ENCODE measurements at places on chromosomes 5 and 9.
A peak's percentile ranks its signal among the peaks of the same experiment; 100 is the strongest.

GRCh38 chr5:137629646-137630045 is 106.2 kb downstream of the KLHL3 start:
- peak; percentile 58 for DNase-seq

GRCh38 chr5:126450346-126450745 is 27.1 kb downstream of the GRAMD2B start:
- DNase-seq, result peak; percentile 58

DNA sequence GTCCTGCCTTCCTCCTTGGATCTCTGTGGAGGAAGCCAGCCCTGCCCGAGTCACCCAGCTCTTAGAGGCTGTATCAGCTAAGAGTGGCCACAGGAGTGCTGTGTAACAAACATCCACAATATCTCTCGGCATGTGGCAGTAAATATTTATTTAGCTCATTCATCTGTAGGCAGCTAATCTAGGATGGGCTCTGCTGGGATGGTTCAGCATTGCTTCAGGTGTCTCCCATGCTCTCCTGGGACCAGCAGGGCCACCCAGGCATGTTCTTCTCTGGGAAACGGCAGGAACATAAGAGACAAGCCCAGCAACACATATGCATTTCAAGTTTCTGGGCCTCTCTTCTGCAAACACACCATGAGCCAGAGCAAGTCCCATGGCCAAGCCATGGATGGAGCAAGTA is 56.1 kb downstream of the HRH2 start:
- no peak for DNase-seq

- no peak for DNase-seq
Observed at GRCh38 chr5:66966439-66966838, 230.2 kb downstream of the CD180 start.

DNA sequence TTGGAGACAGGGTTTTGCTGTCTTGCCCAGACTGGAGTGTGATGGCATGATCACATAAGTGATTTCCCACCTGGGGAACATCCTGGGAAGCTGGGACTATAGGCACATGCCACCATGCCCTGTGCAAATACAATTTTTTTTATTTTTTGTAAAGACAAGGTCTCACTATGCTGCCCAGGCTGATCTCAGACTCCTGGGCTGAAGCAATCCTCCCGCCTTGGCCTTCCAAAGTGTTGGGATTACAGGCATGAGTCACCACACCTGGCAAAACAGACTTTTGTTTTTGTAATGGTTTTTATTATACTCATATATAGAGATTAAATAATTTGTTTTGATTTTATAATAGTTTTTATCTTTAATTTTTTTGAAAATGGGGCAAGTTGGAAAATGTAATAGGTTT is 14.7 kb downstream of the DNAJC25 start:
- no peak for DNase-seq

- no peak for DNase-seq
Observed at GRCh38 chr5:1343315-1343751, 1.6 kb downstream of the CLPTM1L start.

- DNase-seq, result no peak
Observed at GRCh38 chr5:94699562-94699961, 81.1 kb downstream of the SLF1 start.

DNA sequence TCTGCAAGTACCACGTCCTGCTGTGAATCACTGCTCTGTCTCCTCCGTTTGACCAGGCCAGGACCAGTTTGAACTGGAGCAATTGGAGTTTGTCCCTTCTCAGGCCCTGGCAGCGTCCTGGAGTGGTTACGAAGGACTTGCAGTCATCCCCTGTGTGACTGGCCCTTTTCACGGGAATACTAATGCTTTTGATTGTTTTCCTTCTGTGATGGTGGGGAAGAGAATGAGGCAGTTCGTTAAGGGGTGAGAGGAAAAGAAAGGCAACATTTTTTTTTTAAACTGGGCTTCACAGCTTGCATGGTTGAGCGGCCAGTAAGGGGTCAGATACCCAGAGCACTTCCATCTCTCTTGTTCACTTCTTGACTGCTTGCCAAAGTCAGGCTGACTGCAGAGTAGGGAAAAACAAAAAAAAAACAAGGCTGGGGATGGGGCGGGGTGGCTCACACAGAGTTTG is 153.5 kb upstream of the STK32A start:
- no peak for DNase-seq

DNA sequence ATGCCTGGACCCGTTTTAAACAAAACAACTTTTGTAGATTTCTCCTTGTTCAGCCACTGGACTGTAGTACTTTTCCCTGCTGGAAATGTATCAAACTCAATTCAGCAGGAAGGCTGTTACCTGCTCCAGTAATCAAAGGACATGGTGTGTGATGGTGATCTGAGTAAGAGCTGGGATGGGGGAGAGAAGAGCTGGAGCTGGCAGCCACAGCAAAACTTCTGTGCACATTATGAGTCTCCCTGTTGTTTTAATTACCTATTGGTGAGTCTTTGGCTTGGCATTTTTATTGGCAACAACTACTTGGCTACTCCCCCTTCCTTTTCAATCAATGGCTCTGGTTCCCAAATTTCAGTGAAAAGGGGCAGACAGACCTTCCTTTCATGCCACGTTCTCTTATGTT is 9.7 kb downstream of the NREP start:
- DNase-seq, result no peak

- DNase-seq, result no peak
Observed at GRCh38 chr5:13215806-13216205, 728.7 kb downstream of the DNAH5 start.

DNA sequence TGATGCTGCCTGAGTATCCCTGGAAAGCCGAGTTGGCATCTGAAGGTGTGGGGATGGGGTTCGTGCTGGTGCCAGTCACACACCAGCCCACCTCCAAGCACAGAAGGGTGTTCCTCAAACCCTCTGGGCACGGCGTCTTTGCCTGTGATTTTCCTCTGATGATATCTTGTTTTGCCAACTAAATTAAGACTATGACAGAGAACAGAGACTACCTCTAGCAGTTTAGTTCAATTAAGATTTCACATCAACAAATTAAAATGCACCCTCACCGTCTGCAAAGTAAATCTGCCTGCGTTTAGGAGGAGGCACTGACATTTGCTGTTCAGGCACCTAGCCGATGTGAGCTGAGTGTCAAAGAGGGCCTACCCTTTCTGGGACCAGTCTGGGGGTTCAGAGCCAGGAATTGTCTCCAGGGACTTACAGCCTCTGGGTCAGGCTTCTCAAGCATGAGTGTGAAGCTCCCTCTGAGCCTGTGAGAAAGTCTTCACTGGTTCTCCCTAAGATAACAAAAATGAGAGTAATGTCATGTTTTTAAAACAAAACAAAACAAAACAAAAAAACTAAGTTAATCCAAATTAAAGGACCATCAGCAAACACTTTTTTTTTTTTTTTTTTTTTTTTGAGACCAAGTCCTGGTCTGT is 55.4 kb upstream of the CTNNA1 start:
- no peak for DNase-seq

- DNase-seq, result no peak
Observed at GRCh38 chr9:107612136-107612535, 122.6 kb upstream of the KLF4 start.

DNA sequence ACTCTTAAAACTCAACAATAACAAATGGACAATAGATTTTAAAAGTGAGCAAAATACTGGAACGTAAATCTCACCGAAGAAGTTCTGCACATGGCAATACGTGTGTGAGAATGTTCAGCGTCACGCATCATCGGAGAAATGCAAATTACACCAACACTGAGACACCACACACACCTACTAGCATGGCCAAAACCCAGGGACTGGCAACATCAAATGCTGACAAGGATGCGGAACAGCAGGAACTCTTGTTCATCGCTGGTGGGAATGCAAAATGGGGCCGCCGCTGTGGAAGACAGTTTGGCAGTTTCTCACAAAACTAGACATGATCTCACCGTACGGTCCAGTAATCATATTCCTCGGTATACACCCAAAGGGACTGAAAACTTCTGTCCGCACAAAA is 21.6 kb upstream of the CLPTM1L start:
- no peak for DNase-seq

DNA sequence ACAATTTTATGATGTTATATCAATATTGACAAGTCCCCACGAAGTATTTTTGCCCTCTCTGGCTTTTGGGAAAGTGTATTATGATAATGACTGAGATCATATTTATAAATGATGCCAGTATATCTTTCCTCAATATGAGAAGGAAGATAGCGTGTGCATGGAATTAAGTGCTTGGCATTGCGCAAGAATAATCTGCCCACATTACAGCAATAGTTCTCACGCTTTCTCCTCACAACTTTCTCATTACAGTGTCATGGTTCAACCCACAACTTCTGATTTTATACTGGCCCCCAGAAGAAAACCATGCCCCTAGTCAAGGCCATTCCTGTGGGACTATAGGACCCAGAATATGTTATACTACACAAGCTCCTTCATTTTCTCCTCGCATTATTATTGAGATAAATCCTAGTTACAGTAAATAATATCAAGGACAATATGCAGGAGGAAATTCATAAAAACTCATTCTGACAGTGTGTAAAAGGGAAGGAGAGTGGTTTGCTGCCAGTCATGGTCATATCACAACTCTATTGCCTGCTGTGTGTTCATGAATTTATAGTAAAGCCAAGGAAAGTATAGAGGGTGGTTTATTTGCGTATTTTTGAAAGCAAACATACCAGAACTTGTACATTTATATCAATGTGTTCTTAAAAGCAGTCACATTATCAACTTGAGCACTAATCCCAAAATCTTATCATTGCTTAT is 114.1 kb downstream of the PIK3R1 start:
- DNase-seq, result no peak

DNA sequence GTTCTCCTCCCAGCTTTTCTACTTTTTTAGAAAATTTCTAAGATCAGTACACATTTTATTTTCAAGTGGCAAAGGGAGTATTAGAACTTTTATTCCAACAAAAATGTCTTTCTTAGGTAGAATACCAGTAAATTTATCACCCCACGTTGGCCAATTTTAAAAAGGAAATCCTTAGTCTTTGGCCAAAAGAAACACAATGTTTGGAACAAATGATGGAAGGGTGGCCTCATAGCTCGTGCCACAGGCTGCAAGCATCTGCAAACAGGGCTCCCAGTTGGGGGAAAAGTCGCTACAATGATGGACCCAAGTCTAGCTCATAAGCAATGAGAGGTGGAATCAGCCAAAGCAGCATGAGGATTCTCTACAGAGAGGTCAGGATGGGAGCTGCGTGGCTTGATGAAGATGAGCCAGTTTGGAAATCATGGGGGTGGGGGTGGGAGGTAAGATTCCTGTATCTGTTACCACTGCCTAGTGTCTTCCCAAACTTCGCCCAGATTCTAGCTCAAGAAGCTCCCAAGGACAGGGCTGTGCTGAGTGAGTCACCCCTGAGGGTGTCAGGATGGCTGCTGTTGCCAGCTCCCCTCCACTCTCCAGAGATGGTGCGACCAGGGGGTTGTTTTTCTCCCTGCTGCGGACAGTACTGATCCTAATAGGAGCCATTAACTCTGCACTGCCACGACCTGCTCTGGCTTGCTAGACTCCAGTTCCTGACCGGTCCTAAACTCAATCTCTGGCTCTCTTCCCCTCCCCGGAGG is 75.6 kb downstream of the DCP2 start:
- DNase-seq, result no peak

DNA sequence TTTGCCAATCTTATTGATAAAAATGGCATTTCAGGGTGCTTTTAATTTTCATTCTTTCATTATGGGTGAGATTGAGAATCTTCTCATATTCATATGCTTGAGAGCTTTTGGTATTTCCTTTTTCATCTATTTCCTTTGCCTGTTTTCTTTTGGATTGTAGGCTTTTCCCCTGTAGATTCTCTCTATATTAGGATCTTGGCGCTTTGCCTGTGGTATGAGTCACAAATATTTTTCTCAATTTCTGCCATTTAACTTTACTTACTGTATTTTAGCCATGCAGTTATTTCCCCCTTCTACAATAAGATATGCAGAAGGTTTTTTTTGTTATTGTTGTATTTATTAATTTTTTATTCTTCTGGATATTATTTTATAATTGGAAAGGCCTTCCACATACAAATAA is 21.5 kb upstream of the KLF9 start:
- DNase-seq, result no peak

GRCh38 chr5:153617190-153617589 is 126.7 kb downstream of the GRIA1 start:
- no peak for DNase-seq

DNA sequence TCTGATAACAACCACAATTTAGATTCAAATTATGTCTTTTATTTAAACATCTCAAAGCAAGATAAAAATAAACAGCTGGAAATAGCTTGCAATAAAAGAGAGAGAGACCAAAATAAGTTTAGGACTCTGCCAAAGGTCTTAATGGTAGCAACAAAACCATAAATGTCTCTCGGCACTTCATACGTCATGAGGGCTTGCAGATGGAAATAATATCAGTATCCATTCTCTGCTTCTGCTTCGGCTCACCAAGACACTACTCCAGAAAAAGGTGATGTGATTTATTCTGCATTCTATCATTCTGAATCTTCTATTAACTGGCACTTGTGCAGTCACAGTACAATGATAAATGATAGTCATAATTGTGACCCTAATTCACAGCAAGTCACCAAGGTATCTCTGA is 56.1 kb downstream of the EBF1 start:
- no peak for DNase-seq

DNA sequence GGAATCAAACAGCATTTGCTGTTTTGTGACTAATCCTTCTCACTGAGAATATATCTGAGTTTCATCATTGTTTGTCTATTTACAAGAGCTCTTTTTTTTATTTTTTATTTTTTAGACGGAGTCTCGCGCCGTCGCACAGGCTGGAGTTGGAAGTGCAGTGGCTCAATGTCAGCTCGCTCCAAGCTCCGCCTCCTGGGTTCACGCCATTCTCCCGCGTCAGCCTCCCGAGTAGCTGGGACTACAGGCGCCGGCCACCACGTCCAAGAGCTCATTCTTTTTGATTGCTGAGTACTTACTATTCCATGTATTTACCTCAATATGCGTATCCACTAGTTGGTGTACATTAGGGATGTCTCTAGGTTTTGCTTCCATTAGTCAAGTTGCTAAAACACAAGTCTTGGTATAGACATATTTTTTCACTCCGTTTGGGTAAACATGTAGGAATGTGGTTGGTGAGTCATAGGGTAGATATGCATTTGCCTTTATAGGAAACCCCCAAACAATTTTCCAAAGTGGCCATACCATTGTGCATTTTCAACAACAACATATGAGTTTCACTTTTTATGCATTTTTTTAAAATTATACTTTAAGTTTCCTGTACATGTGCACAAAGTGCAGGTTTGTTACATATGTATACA is 1005.0 kb upstream of the CDH10 start:
- DNase-seq, result no peak

Measured in CD4-positive, alpha-beta T cell treated with Interleukin-12 subunit alpha and Interleukin-12 subunit beta, for 1 hour (primary cell).